SW480 (cell line): ENCODE measurements at places on chromosomes 3 and 15.

GRCh38 chr15:94380798-94381197 lies 149.4 kb downstream of the MCTP2 start:
- DNase-seq = no peak

DNA sequence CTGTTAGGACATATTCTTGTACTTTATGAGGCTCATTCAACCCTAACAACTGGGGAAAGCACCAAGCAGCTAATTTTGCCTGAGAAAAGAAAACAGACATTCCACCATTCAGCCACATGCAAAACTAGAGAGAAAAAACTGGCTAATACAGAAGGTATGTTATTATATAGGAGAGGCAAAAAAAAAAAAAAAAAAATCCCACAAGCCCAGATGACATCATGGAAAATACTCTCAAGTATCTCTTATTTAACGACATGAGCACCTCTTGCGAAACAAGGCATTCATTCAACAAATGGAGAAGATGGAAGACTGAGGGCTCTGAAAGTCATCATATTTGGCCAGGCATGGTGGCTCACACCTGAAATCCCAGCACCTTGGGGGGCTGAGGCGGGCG lies 61.5 kb downstream of the PRICKLE2 start:
- DNase-seq = peak; percentile 71

- no peak for DNase-seq
These were observed at the start of gene SPESP1 for GRCh38 chr15:68930268-68931022. Gene SPESP1, plus strand, starts transcription at chr15:68930525. Its CDS starts 129 bp downstream, at chr15:68930654.

- no peak for DNase-seq
These were observed 17.8 kb downstream of the LRIG1 start for GRCh38 chr3:66483006-66483405.

- DNase-seq = no peak
These were observed 29.6 kb downstream of the DCLK3 start for GRCh38 chr3:36734742-36735141.

DNA sequence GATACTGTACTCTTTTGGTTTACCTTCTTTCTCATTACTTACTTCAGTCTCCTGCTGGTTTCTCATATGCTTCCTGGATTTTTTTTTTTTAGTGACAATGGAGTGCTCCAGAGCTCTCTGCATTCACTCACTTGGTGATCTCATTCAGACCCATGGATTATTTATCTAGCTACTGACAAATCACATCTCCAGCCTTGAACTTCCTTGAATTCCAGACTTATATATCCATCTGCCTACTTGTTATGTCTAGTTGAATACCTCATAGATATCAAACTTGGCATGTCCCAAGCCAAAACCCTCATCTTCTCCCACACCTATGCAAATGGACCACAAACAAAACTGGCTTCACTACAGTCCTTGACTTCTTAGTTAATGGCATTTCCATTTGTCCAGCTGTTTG lies 234.7 kb upstream of the ZPLD1 start:
- DNase-seq = no peak

- DNase-seq = no peak
These were observed 124.4 kb downstream of the PDZRN3 start for GRCh38 chr3:73500321-73500720.

GRCh38 chr3:82133070-82133606 lies 371.7 kb upstream of the GBE1 start:
- DNase-seq = peak; percentile 56

DNA sequence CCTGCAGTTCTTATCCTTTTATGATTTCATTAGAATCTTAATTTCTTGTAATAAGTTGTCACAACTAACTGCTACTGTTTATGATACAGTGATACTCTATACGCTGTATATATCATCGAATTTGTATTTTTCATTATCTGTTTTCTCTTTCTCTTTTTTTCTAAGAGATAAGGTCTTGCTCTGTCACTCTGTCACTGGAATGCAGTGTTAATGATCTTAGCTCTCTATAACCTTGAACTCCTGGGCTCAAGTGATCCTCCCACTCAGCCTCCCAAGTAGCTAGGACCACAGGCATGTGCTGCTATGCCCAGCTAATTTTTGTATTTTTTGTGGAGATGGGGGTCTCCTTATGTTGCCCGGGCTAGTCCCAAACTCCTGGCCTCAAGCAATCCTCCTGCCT lies 14.8 kb downstream of the APH1B start:
- DNase-seq = no peak

- no peak for DNase-seq
These were observed 30.2 kb upstream of the HCLS1 start for GRCh38 chr3:121690777-121691405.

DNA sequence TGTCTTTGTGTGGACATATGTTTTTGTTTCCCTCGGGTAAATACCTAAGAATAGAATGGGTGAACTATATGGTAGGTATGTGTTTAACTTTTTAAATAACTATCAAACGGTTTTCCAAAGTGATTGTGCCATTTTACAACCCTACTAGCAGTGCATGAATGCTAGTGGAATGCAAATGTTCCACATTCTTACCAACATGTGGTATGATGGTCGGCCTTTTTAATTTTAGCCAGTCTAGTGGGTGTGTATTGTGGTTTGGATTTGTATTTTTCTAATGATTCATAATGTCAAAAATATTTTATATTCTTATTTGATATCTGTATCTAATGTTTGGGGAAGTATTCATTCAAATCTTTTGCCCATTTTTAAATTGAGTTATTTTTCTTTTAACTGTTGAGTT lies 68.2 kb upstream of the SMAD3 start:
- DNase-seq = peak; percentile 85

DNA sequence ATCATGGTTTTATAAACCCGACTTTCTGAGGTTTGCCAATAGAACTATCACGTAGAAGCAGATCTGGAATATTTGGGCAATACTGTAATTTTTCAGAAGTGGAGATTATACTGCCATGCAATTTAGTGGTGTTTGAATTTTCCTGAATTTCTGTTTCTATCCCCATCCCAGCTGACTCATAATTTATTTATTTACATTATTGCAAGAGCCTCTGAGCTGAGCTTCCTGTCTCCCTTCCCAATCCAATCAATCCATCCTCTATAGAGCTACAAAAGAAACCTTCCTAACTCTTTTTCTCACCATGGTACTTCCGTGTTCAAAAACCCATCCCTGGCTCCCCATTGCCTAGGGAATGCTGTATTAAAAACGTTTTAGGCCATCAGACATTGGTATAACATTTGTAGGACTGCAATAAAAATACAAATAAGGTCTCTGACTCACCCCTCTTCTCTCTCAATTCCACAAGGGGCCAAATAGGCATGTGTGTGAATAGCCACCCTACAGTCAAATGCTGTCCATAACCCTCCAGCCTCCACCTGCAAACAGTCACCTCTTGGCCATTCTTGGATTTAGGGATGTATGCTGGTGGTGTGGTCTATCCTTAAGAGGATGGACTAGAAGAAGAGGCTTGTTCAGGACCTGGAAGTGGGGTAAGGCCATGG lies 190.7 kb downstream of the CD47 start:
- DNase-seq = no peak

DNA sequence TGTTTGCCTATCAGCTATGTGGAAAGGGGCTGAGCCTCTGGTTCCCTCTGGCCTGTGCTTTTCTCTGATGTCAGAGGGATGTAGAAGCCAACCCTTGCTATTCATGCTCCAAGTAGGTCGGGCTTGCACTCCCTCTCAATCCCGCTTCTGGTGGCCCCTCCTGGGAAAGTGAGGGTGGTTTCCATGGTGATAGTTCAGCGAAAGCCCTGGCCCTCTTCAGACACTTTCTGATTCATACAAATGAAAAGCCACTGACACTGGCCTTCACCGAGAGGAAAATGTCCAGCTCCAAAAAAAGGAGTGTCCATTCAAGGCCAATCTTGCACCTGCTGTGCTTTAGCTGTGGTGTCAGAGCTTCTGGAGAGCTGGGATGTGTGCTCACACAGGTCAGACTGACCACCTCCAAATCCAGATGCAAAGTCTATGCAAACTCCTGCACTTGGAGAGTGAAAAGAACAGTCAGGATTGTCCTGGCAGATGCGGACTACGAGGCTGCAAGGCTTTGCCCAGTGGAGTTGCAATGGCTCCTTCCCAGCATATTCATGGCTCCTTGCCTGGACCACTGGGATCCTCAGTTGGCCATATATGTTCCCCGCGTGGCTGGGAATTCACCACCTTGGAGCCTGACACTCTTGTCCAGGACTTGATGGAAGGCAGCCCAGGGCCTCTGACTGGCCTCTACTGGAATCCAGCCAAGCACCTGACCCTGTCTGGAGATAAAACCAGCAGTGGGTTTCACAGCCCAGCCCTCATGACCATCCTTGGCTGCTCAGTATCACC lies 96.6 kb downstream of the CEMIP start:
- DNase-seq = no peak

DNA sequence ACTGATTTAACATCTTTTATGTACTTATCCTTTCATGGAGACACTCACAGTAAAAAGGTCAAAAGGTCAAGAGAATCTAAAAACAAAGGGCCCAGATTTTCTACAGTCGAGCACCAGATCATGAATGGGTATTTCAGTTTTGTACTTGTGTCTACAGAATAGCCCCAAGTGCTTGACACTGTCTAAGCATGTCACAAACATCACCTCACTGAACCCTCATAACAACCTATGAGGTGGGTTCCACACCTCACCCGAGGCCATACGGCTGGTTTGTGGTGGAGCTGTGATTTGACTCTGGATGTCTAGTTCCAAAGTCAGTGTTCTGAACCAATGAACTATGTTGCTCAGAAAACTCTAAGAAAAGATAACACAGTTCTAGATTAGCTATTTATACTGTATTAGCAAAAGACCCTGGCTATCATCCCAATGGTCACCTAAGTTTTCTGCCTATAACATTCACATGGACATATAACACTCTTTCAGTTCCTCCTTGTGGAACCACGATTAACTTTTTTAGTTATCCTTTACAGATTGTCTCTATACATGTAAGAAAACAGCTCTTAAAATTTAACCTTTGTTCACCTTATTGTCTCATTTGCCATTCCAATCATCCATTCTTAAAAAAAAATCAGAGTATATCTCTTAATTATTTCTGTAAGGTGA lies 25.5 kb downstream of the TM6SF1 start:
- no peak for DNase-seq

DNA sequence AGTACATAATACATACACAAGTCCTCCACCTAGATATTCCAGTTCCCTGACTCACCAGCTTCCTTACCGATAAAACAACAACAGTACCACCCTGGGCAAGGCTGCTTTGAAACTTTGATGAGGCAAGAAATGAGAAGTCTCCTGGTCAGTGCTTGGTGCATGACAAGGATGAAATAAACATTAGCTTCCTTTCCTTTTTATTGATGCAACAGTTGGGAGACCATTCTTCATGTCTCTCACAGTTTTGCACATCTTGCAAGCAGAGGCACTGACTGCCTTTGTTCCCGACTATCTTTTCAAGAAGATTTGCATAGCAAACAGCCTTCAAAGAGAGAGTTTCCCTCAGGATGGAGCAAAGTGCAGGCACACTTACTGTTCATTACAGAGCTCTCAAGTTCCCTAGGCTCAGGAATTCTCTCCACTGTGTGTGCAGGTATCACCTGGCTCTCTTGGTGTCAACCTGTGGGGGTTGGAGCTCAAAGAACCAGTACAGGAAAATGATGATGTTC lies 65.2 kb downstream of the MYLK start:
- no peak for DNase-seq

DNA sequence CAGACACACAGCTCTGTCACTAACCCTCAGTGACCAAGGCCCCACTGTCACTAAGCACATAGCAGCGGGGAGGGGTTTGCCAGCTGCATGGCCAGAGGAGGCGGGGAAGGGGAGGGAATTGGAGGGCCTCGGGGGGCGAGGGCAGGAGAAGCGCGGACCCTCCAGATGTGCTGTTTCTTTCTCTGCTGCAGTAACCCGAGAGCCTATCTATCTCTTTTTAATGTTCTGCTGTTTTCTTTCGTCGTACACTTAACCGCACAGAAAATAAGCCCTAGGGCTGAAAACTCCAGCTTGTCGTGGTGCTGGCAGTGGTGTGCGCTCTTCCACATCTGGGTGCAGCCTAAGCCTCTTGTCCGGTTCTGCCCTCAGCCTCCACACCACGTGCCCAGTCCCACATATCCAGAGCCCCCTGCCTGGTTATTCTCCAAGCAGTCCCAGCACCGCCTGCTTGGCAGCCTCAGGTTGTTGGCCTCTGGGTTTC lies 51.1 kb downstream of the BDH1 start:
- no peak for DNase-seq

GRCh38 chr3:71237672-71238071 lies 345.9 kb downstream of the FOXP1 start:
- no peak for DNase-seq

DNA sequence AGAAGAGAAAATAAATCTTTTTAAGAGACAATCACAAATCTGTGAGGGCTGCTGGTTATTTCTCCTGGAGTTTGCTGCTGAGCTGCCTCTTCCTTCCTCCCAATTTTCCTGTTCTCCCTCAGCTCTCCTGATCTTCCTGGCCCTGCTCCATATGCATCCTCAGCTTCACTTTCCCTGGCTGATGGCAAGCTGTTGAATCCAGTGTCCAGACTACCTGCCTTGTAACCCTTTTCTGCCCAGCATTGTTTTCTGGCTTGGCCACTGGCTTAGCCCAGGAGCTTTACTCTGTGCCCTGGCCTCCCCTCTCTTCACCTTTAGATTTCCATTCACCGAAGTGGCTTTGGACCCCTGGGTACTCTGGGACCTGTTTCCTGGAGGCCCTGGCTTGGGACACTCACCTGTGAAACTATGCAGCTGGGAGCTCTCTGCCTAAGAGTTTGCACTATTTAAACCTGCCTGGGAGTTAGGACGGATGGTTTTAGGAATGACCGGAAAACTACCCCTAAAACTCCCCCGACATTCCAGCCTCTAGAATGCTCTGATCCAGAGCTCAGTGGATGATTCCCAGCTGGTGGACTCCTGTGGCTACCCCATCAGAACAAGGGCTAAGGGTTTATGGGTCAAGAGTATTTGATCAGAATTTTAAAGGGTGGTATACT lies 90.0 kb downstream of the RBPMS2 start:
- DNase-seq = no peak

GRCh38 chr3:196596355-196596754 lies 27.9 kb downstream of the FBXO45 start:
- DNase-seq = no peak

DNA sequence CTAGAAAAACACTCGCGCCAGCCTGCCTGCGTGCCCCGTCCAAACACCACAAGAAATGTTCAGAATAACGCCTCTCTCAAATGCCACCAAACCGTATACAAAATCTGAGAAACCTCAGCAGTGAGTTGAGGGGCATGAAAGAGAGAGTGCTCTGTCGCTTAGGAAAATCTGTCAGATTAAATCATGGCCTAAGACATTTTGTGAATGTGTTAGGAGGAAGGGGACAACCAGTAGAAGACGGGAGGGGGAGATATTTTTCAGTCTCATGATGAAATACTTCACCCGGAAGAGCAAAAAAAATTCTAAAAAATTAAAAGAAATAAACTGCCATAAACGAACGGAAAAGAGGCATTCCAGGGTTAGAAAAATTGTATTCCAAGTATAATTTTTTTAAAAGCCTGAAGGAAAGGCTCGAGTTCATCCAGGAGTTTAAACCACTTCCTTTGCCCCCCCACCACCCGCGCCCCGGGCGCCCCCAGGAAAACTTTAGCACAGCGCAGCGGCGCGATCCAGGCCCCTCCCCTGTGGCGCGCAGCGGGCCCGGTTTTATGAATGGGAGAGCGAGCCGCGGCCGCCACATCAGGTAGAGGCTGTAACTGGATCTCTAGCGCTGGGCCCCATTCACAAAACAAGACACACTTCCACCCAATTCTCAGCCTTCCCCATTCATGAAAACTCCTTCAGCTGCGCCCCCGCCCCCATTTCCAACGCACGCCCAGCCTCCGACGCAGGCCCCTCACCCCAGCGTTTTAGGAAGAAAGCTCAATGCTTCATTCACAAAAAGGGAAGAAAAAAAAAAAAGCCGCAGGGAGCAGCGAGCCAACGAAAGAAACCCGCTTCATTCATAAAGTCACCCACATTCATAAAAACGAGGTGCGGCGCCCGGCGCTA lies 1.4 kb downstream of the ETV5 start:
- peak; percentile 86 for DNase-seq

- no peak for DNase-seq
These were observed 86.0 kb downstream of the PLXNA1 start for GRCh38 chr3:127068871-127069270.
